ENCODE measurements at places on chromosomes 12 and 14. TPM values are rescaled to one million over a fixed set of nuclear protein-coding genes. Genes with fewer than 3 reads are reported as not detected.

DAO gene
- not detected for total RNA-seq

PDE3A gene
- 20.5 TPM for total RNA-seq

SIRT4 gene
- total RNA-seq, result 0.99 TPM

LIN7A gene
- 0.66 TPM for total RNA-seq

DPPA3 gene
- total RNA-seq, result not detected

RIMBP2 gene
- 27.4 TPM for total RNA-seq

FSCB gene
- not detected for total RNA-seq

MAPK1IP1L gene
- 13.2 TPM for total RNA-seq

KRT73 gene
- not detected for total RNA-seq

TAS2R8 gene
- total RNA-seq, result not detected

ANG gene
- total RNA-seq, result 24.1 TPM

MAP1LC3B2 gene
- total RNA-seq, result not detected

EFS gene
- total RNA-seq, result 0.99 TPM

AQP6 gene
- total RNA-seq, result not detected

GAS2L3 gene
- 2.3 TPM for total RNA-seq

DBX2 gene
- total RNA-seq, result not detected

SIX1 gene
- 0.33 TPM for total RNA-seq

KRT75 gene
- not detected for total RNA-seq

EPYC gene
- not detected for total RNA-seq
